ENCODE measurements at places on chromosomes 1 and 21.

GRCh38 chr1:167428395-167428794 lies 89.9 kb downstream of the CD247 start:
- no peak for DNase-seq

DNA sequence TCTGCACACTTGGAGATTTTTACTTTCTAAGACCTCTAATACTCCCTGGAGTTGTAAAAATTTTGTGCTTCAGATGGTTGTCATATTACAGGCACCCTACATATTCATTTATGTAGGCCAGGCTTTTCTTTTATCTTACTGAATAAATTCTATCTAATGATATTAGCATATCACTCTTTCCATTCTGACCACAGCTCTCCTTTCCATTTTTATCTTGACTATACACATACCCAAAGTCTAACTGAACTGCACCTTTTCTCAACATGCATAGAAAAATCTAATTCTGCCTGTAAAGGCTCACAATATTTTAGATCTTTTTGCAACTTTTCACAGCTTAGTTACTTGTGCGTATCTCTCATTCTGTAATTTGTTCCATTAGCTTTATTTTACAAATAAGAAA lies 52.7 kb upstream of the TSHB start:
- no peak for DNase-seq

DNA sequence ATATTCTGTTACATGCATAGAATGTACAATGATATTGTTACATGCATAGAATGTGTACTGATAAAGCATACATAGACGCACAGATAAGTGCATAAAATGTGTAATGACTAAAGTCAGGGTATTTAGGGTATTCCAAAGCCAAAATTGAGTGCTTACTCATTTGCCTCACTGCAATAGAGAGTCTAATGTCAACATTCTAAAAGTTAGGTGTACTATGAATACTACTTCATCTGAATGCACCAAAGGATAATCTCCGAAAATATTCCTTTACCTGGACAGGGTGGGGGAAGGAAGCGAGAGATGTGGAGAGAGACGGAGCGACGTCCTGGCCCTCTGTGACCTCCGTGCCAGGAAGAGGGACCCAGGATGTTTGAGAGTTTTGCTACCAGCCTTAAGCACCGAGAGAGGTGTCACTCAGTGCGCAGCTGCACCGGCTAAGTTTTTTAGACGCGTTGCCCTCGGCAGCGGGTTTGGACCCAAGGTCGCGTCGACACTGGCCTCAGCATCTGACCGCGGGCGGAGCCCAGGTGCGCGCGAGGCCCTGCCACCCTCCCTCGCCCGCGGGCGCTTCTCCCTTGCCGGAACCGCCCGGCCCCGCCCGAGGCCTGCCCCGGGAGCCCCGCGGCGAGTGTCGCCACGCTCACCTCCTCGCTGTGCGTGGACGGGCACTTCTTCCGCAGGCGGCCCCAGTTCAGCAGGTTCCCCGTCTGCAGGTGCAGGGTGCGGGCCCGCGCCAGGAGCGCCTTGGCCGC lies 660 bp downstream of the GCLM start:
- DNase-seq: peak; percentile 12

GRCh38 chr1:226643177-226643576 lies 94.6 kb downstream of the STUM start:
- DNase-seq: no peak

DNA sequence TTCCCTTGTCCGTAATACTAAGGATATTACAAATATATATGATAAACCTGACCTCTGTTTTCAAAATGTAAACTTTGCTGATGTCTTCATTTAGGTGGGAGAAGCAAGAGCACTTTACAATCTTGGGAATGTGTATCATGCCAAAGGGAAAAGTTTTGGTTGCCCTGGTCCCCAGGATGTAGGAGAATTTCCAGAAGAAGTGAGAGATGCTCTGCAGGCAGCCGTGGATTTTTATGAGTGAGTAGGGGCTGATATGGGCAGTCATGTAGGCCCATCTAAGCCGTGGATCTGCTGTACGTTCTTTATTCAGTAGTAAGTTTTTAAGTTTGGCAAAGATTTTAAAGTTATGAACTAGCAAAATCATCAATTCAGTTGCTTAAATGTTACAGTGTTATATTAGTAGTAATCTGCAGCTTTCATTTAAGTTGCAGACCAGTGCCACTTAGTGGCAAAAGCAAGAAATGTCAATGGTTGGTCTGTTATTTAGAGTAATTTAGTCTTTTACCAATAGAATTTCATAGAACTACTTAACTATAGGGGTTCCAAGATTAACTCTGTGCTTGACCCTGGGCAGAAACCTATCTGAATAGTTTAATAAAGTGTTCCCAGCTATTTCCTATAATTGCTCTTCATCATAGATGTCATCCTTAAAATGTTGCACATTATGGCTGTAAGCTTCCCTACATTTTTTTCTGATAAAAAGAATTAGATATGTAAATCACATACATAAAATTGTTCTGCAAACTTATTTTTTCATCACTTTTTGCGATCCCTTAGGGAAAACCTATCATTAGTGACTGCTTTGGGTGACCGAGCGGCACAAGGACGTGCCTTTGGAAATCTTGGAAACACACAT lies 21.3 kb downstream of the GPSM2 start:
- peak; percentile 56 for DNase-seq
